ENCODE measurements at places on chromosomes 7 and 10. TPM values are rescaled to one million over a fixed set of nuclear protein-coding genes. Genes with fewer than 3 reads are reported as not detected.

The NUP42 gene
- 15.5 TPM for total RNA-seq

The TRIL gene
- total RNA-seq: 6.5 TPM

The KAT6B gene
- 13.1 TPM for total RNA-seq

The TSPAN12 gene
- 2.4 TPM for total RNA-seq

The NPTX2 gene
- total RNA-seq: 1.6 TPM

The CPA2 gene
- total RNA-seq: not detected

The ATP5F1C gene
- 380 TPM for total RNA-seq

The CPXM2 gene
- 3.4 TPM for total RNA-seq
